Retina (tissue), 1 donor: ENCODE measurements at places on chromosomes 7 and 10.

DNA sequence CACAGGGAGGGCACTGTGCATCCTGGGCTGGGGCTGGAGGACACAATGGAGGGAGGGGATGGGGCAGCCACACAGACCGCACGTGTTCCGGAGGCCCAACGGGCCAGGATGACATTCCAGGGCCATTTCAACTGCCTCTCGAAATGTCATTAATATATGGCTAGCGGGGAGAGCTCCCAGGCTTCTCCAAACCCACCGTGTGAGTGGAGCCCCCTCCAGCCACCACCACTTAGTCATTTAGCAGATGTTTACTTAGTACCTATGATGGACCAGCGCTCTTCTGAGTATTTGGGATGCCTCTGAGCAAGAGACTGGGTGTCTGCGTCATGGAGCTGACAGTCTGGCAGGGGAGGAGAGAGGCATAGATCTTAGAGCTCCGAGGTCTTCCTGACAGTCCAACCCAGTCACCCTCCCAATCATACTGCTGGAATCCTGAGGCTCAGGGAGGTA is 107.3 kb downstream of the ZMIZ1 start:
- no peak for DNase-seq

- no peak for DNase-seq
Measured at GRCh38 chr7:110308791-110309190, 782.1 kb upstream of the LRRN3 start.

DNA sequence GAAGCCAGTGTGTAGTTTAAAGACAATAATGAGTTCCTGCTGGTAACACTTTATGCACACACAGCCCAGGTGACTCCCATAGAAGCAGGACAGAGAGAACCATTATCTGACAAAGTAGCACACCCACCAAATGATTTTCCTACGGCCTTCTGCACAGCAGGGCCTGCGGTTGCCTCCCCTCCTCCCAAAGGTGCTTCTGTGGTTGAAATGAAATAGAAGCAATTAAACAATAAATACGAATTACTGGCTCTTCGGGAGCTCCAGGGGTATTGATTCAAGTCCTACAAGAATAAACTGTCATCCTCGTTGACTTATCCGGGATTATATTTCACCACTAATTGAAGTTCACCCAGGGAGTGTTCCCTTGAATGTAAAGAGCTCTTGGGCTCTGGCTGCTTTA is 172.1 kb downstream of the ACTR3B start:
- no peak for DNase-seq

GRCh38 chr7:80146545-80147182 is 12.0 kb downstream of the GNAI1 start:
- DNase-seq: no peak

- DNase-seq: peak; percentile 24
Measured at GRCh38 chr10:78140066-78140630, 106.5 kb downstream of the RPS24 start.

DNA sequence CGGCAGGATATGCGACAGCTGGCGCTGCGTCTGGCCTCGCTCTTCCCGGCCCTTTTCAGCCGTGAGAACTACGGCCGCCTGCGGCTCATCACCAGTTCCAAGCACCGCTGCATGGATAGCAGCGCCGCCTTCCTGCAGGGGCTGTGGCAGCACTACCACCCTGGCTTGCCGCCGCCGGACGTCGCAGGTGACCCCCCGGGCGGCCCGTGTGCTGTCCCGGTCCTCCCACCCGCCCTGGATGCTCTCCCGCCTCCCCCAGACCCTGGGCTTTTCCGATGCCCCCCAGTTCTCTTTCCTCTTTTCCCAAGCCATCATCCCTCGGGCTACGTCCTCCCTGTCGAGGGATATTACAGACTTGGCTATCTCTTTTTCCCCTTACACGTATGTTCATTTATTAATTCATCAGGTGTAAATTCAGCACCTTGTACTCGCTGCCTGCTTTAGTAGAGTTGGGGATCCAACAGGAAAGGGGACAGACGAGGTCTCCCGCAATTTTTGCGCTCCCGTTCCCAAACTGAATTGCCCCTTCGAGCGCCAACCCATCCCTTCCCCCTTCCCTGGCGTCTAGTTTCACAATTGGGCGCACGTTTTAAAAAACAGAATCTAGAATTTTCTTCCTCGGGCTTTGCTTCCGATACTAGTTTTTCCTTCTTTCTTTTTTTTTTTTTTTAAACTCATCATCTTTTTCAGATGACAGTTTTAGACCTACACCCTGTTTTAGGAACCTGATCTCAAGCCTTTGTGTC is 846 bp downstream of the MINPP1 start:
- peak; percentile 34 for DNase-seq

- no peak for DNase-seq
Measured at GRCh38 chr7:18873734-18874336, 243.6 kb downstream of the TWIST1 start.
